Vagina (tissue), 2 donors: ENCODE measurements at places on chromosomes 6 and 20.

- no peak for DNase-seq
Measured at GRCh38 chr6:156832231-156832647, 55.1 kb downstream of the ARID1B start.

DNA sequence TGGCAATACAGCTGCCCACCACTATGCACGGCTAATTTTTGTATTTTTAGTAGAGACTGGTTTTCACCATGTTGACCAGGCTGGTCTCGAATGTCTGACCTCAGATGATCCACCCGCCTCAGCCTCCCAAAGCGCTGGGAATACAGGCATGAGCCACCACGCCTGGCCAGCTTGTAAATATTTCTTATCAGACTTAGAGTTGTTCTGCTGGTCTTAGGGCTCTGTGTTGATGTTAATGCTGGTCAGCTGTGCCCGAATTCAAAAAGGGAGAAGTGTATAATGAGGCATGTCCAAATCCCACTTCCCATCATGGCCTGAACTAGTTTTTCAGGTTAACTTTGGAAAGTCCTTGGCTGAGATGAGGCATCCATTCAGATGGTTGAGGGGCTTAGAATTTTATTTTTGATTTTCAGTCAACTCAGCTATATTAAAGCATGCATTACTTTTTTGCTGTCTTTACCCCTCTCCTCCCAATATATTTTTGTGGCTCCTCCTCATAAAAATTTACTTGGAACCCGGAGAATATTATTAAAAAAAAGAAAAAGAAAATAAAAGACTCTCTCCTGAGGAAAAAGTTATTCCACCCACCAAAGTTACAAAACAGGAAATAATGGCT lies 47.7 kb downstream of the ADAT2 start:
- DNase-seq, result no peak

DNA sequence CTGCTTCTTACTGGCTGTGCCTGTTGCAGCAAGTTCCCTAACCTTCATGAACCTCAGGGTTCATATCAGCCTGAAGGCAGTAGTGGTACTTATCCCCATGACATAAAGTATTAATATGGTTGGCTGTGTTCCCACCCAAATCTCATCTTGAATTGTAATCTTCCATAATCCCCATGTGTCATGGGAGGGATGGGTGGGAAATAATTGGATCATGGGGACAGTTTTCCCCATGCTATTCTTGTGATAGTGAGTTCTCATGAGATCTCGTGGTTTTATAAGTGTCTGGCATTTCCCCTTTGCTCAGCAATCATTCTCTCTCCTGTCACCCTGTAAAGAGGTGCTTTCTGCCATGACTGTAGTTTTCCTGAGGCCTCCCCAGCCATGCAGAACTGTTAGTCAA lies 61.8 kb downstream of the FAM229B start:
- DNase-seq, result no peak

DNA sequence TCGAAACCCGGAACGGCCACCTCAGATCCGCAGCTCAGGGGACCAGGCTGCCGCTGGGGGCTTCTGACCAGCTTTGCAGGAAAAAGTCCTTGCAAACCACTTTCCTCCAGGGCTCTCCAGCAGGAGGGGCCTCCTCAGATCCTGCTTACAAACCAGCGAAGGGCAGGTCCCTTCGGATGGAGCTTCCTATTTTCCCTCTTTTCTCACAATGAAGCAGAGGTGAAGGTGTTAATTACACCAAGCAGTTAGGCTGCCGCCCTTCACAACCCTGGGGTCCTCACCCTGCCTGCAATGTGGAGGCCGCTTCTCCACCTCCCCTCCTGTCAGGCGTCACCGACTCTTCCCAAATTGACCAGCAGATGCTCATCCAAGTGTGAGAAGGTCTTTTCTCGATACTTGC lies 5.7 kb downstream of the ARHGAP40 start:
- DNase-seq, result no peak

DNA sequence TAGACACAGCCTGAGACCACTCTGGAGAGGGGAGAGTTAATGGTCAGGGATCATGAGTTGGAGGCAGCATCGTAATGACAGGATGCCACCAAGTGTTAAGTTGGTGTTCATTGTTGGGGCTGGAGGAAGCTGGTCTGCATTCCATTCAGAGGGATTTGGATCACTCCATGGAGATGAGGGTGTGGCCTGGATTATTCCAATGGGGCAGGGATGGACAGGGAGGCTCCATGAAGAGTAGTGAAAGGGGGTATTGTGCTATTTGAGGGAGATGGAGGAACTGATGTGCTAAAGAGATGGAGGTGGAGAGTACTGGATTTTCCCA lies 1.1 kb downstream of the SAPCD1 start:
- DNase-seq, result no peak

- no peak for DNase-seq
Measured at GRCh38 chr6:136552054-136552453, 1.8 kb upstream of the MAP7 start.

- no peak for DNase-seq
Measured at GRCh38 chr6:123589317-123589716, 47.4 kb downstream of the TRDN start.

DNA sequence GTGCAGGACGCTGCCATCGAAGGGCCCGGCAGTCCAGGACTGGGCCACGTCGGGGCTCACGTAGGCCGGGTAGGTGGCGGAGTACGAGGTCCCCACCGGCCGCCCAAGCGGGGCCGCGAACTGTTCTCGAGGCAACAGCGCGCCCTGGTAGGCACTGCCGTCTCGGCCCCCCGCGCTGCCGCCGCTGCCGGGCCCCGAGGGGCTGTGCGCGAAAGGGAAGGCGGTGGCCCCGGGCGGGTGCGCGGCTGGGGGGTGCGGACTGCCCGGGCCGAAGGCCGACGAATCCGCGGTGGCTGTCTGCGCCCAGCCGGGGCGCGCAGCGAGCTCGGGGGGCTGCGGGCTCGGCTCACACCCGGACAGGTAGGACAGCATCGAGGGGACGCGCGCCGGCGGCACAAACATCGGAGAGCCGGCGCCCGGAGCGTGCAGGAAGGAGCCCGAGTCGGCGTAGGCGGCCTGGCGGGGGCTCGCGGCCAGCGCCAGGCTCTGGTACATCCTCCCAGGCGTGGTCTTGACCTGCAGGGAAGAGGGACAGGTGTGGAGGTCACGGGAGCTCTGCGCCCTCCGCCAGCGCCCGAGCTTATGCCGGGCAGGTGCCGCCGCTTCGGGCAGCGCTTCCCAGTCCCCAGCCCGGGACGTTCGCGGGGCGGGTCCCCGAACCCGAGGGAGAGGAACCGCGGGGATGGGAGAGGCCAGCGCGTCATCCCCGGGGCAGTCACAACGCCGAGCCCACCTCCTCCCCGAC lies 596 bp downstream of the GATA5 start:
- DNase-seq, result no peak

DNA sequence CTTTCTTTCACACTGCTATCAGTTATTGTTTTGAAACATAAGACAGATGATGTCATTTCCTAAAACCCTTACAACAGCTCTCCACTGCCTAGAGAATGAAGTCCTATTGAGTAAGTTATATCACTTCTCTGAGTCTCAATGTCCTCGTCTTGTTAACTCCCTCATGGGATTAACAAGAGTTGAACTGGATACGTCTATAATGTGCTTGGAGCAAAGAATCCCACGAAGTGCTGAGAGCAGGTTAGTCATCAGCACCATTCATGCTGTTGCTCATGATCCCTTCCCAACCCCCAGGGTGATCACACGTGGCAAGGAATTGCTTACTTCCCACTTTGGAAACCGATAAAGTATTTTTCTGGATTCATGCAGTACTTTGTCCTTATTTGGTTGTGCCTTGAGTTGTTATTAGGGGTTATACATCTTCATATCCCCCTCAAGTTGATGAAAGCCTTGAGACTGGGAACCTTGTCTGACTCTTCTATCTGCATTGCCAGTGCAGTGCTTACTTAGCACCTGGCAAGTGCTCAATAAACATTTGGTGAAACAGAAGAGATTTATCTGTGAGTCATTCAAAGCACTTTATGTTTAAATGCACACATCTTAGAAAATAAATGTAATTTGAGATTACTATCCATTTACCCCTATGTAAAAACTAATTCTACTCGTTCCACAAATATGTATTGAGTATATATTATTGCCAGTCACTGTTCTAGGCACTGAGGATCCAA lies 487.5 kb downstream of the EPM2A start:
- no peak for DNase-seq

- DNase-seq, result no peak
Measured at GRCh38 chr20:57999465-58000111, 228.9 kb downstream of the ANKRD60 start.

DNA sequence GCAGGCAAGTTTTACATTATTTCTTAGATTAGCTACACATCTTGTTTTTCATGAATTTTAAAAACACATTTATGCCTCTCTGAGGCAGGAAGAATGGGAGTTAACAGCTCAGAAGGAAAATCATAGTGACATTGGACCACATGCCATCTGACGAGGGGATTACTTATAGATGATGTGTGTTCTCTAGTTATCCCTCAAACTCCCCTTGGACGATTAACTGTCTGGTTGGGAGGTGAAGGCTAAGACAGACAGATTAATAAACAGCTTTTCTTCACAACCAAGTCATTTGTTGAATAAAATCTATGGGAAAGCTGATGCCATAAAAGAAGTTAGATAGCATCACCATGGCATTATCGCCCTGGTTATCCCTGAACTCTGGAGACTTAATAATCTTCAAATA lies 80.0 kb upstream of the PREP start:
- no peak for DNase-seq

- DNase-seq, result no peak
Measured at GRCh38 chr6:43963877-43964658, 163.2 kb downstream of the MRPL14 start.

GRCh38 chr20:51953731-51954340 lies 151.5 kb upstream of the SALL4 start:
- DNase-seq, result no peak

GRCh38 chr6:146253691-146254090 lies 224.8 kb downstream of the GRM1 start:
- no peak for DNase-seq

GRCh38 chr6:79630883-79631692 lies at the start of gene SH3BGRL2:
Gene SH3BGRL2, plus strand, starts transcription at chr6:79631329. Its CDS starts 133 bp downstream, at chr6:79631462.
- no peak for DNase-seq

- DNase-seq, result no peak
Measured at GRCh38 chr20:3781153-3781910, at the start of gene SPEF1. Gene SPEF1, minus strand, starts transcription at chr20:3781448. Its CDS starts 161 bp downstream, at chr20:3781287.

DNA sequence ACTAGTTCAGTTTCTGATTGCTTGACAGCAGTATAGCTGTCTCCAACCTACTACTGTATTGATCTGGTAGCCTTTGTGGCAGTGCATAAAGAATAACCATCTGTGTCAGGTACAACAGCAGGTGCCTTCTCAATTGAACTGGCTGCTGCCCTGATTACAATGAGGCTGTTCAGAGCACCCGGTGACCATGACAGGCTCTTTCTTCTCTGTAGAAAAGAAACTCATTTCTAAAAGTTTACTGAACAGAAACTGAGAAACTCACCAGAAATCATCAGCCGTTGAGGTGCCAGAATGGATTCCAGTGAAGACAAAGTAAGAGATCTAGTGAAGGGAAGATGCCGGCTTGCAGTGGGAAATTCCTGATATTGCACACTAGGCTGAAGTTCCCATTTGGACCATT lies 954.4 kb downstream of the PHF3 start:
- DNase-seq, result no peak

DNA sequence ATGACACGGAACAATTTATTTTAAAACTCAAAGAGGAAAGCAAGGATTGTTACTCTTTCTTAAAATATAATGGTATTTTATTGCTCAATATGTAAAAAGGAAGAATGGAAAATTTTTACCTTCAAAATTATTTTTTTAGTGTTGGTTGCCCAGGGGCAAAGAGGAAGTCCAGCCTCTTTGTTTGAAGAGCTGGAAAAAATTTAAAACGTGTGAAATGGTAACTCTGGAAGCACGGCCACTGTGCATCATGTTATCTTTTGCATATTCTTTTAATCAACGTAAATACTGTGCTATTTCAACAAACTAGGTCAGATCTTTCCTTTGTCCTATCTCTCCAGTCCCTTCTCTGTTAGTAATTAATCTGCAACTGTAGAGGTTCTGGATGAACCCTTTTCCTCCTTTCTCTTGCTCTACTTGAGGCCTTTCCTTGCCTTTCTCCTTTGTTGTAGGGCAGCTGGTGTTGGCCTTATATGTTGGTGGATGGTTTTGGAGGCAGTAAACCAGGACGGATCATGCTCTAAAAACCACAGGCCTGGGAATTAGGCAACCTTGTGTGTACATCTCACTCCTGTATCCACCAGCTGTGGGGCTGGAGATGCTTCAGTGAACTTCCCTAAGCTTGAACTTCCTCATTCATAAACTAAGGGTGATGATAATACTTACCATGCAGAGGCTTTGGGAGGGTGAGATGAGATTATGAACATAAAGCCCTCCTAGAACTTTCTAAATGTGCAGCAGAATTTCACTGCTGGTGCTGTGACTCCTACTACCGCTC lies 143.3 kb downstream of the PRL start:
- DNase-seq, result no peak

GRCh38 chr20:37251825-37252477 lies 9.7 kb downstream of the GHRH start:
- DNase-seq, result no peak

- no peak for DNase-seq
Measured at GRCh38 chr6:126440923-126441322, 101.0 kb downstream of the CENPW start.

DNA sequence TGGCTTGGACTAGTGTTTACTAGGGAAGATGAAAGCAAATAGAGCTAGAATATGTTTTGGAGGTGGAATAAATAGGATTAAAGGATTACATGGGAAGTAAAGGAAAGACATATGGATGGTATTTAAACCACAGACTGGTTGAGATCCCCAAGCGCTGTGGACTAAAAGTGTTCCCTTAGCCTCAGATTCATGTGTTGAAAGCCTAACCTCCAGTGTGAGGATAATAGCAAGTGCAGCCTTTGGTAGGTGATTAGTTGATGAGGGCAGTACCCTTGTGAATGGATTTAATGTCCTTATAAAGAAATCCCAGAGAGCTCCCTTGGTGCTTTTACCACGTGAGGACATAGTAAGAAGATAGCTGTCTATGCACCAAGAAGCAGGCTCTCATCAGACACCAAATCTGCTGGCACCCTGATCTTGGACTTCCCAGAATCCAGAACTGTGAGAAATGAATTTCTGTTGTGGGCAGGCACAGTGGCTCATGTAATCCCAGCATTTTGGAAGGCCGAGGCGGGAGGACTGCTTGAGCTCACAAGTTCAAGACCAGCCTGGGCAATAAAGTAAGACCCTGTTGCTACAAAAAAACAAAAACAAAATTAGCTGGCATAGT lies 57.3 kb upstream of the MCM9 start:
- no peak for DNase-seq

- no peak for DNase-seq
Measured at GRCh38 chr6:52161689-52162438, 24.3 kb upstream of the IL17A start.

DNA sequence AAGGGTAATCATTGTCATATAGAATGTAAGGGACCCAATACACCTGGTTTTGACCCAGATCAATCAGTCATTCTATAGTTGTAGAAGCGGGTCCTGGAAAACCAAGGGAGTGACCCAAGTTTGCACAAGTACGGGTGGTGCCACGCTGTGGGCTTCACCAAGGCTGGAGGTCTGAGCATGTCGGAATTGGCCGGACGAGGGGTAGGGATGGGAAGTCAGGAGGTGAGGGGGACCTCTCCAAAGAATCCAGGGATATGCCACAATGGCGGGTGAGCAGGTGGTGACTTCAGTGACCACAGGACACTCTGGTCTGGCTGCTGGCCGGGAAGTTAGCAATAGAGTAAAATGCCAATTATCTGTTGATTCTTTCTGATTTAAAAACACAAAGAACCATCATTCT lies 186.6 kb upstream of the FOXQ1 start:
- peak; percentile 43 for DNase-seq
